ENCODE measurements at places on chromosomes 16 and 17.

DNA sequence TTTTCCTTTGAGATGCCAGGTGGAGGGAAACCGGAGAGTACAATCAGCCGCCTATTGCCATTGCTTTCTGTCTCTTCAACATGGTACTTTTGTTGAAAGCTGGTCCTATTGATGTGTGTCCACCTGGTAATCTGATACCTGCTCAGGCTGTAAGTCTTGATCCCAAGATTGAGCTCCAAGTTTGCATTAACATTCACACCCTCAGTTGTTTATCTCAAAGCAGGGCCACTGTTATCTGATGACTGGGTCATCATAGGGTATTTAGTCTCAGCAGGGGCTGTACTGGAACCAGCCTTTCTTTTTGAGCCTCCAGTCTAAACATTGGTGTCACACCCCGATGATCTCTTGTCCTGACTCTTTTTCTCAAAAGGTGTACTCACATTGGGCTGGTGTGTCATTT is 370.3 kb upstream of the TOM1L1 start:
- no peak for DNase-seq

DNA sequence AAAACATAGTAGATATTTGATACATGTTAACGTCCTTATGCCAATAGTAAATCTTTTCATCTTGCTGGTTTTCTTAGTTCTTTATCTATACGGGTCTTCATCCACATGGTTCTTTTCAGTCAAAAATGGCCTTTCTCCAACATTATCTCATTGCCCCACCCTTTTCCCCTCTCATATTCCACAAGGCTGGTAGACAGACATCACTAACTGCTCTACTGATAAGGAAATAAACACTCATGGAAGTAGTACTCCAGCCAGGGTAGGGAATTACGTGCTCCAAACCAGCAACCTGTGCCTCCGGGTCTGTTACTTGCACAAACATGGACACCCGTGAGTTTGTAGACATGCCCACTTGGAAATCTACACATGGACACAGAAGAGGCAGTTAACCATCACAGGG is 141.4 kb downstream of the XYLT1 start:
- DNase-seq = no peak

DNA sequence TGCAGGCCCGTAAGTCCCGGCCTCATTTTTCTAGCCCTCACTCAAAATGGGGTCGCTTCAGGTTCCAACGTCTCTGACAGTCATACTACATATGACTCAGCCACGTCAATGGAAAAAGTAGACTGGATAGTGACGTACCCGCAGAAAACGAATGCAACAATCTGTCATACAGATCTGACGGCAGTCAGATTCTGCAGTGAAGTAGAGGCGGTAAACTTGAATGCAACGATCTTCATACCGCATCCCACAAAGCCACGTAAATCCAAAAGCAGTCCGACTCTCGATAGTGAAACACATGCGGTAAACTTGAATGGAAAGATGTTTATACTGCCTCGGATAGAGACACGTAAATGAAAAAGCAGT is 38.4 kb upstream of the ARL4D start:
- peak; percentile 40 for DNase-seq

GRCh38 chr17:21394265-21394664 is 18.1 kb downstream of the KCNJ12 start:
- no peak for DNase-seq

DNA sequence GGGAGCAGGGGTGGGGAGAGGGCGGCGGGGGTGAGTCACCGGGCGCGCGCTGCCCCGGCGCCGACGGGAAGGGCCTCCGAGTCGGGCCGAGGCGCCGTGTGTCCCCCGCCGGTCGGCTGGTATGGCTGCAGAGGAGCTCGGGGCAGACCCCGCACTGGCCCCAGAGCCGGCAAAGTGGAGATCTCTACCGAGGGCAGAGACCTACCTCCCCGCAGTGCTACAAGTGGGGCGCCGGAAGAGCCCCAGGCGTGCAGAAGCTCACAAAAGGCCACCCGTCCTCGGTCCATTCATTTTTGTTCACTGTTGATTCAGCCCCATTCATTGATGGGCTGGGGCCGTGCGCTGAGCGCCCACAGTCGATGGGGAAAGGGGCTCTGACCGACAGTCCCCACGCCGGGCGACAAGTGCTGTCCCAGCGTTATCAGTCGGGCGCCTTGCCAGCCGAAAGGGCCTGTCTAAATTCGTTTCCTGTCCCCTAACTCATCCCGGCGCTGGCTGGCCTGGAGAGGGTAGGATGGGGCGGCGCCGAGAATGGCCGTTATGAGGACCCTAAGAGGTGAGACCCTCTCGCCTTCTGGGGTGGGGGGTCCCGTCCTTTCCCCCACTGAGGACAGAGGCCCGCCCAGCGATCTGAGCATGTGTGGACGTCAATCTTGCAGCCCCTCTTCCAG is 709 bp upstream of the ENO3 start:
- DNase-seq = no peak

- DNase-seq = no peak
These were observed 19.9 kb downstream of the CIAPIN1 start for GRCh38 chr16:57427307-57427706.

DNA sequence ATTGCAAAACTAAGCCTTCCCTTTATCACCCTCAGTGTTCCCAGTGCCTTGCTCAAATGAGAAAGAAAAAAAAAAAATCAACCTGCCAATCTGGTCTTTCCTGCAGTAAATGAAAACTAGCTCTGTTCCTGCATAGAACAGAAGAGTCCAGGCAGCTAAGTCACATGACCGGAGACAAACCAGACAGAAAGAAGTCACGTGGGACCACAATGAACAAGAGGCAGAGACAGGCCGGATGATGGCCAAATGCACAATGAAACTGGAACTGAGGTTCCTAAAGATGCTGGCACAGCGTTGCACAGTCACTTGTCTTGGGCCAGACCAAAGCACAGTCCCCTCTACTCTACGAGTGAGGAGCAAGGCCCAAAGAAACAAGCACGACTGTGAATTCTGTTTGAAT is 172.5 kb downstream of the GRIN2A start:
- no peak for DNase-seq

DNA sequence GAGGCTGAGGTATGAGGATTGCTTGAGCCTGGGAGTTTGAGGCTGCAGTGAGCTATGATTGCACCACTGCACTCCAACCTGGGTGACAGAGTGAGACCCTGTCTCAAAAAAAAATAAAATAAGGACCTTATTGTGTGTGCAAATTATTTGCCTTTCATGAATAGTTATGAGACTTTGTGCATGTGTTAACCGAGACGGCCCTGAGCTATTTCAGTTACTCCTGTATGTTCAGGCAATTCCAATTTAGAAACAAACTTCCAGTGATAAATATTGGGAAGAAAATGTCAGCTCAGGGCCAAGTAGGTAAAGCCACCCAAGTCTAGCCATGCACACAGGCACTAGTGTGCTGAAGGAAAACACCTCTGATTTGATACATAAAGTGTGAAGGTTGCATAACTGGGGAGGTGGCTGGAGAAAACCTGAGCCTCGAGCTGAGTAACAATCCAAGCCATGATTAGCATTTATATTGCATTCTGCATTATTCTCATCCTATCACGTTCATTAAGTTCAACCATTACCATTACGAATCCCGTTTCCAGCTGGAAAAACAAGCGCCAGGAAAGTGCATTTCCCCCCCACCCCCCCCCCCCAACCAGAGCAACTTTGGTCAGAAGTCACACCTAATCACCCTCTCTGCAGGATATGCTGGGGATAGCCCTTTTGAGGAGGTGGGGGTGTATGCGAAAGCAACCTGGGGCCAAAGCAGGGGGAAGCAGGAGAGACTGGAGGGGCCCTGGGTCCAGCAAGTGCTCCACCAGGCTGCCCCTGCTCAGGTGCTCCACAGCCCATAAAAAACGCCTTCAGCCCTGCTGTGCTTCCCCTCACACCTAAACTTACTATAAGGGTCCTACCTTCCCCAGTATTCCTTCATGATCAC is 18.6 kb upstream of the ENDOV start:
- no peak for DNase-seq

DNA sequence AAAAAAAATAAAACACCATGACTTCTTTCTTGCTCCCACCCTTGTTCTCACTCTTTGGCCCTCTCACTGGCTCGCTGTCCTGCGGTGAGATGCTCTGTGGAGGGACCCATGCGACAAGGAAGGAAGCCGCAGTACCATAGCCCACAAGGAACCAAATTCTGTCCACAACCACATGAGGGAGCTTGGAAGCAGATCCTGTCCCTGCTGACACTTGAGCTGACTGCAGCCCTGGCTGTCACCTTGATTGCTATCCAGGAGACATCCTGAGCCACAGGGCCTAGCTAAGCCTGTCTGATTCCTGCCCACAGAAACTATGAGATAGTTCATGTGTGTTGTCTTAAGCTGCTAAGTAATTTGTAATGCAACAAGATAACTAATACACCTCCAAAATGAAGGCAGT is 4.8 kb upstream of the MT2A start:
- no peak for DNase-seq

DNA sequence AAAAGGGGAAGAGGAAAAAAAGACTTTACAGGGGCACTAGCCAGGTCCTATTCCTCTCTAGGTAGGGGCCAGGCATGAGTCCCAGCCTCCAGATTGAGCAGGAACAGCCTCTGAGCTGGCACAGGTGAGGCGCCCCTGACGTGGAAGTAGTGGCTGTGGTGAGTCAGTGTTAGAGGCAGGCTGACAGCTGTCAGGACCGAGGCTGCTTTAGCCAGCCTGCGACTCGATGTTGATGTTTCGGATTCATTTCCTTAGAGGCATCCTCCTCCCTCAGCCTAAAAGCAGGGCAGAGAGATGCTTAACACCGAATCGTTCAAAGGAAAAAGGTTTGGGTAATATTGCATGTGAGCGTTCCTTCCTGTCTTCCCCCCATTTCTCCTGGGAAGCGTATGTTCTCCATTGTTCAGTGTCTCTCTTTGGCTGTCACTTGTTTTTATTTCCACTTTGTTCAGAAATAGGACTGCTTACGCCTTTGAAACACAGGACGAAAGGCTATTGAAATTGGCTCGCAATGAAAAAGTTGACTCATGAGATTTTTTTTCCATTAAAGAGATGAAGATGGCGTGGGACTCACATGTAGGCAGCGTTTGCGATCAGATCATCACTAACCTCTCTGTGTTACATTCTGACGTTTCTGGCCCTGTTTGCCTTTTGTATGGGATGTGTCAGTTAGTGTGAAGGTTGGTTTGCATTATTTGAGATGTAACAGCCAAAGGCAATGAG is 1.3 kb downstream of the KIAA0513 start:
- DNase-seq = peak; percentile 67

GRCh38 chr16:86740906-86741799 is 162.8 kb downstream of the FOXL1 start:
- no peak for DNase-seq

- no peak for DNase-seq
These were observed 4.3 kb upstream of the AKAP1 start for GRCh38 chr17:57080718-57081117.

GRCh38 chr17:77742579-77742978 is 215.9 kb upstream of the TNRC6C start:
- no peak for DNase-seq

DNA sequence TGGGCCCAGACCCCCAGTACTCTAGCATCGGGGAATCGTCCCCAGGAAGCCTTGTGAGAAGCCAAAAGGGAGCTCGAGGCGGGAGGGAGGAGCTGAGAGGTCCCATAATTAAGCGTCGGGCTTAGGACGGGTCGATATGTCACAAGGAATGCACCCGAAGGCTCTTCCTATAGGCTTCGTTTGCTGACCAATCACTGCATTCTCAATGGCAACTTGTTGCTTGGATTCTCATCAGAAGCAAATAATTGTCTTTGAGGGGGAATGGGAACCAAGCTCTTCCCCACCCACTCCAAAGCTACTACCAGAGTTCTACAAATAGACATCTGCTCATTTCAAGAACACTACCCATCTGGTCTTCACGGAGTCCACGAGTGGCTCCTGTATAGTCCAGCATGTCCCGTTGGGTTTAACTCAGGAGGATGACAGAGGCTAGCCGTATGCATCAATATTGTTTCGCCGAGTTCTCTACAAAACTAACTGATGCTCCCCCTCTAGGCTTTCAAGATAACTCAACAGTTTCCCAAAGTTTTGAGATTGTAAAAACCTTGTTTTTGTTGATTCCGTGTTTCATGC is 628 bp upstream of the BLMH start:
- DNase-seq = no peak

- DNase-seq = no peak
These were observed 66.1 kb upstream of the SEC14L1 start for GRCh38 chr17:77074681-77075080.

Data from stimulated activated CD4-positive, alpha-beta T cell treated with anti-CD3 and anti-CD28 coated beads, Interleukin-12 subunit alpha, Interleukin-12 subunit beta, amount 100 ng/mL, for 4 hours (primary cell).